Left kidney (tissue), 8 donors: ENCODE measurements at places on chromosomes 11 and 22. TPM values are rescaled to one million over a fixed set of nuclear protein-coding genes. Genes with fewer than 3 reads are reported as not detected.

DNA sequence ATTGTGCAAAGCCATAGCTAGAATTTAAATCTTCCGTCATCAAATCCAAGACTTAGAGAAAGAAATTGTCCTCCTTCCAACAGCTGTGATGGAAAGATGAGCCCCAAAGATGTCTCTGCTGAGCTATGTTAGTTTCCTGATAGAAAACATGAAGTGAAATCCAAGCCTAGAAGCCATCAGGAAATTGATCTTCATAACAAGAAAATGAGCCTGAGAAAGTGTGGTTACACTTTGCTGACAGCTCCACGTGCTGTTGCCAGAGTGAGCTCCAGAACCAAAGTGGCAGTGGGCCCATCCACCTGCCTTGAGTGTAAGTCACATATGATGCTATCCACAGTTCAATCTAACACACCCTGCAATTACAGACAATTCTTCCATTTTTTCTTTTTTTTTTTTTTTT, 58.0 kb upstream of the UBASH3B start:
- DNase-seq, result no peak

- no peak for DNase-seq
These were observed 740 bp downstream of the GLYATL1 start for GRCh38 chr11:58940028-58940427.

DNA sequence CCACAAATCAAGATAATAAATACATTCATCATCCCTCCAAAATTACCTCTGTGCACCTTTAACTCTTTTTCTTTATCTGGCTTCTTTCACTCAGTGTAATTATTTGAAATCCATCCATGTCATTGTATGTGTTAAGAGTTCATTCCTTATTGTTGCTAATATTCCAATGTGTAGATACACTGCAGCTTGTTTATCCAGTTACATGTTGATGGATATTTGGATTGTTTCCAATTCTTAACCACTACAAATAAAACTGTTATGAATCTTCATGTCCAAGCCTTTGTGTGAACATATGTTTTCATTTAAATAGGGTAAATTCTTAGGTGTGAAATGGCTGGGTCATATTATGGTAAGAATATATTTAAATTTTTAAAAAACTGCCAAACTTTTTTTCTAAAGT, 323.3 kb upstream of the NCAM1 start:
- DNase-seq, result no peak

GRCh38 chr11:65786786-65787636, at the start of gene OVOL1:
OVOL1 (plus strand) TSS chr11:65787063; CDS start chr11:65787374, 311 bp downstream.
- no peak for DNase-seq

INCENP gene
- polyA plus RNA-seq, result 51.0 TPM

MS4A4A gene
- 3.3 TPM for polyA plus RNA-seq

DNA sequence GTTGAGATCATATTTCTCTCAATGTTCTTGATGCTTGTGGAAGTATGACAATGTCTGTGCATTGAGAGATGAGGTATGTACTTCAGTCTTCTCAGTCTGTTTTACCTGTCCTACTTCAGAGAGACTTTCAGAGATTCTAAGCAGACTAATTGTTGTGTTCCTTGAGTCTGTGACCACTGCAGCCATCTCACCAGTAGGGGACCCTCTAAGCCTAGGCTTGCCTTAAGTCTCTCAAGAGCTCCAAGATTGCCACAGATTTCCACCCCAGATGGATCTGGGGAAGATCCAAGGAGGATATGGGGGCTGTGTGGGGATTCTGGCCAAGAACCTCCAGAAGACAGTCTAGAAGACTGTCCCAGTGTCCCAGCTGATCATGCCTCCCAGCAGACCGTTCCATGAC, 179.9 kb upstream of the PLET1 start:
- no peak for DNase-seq

DNA sequence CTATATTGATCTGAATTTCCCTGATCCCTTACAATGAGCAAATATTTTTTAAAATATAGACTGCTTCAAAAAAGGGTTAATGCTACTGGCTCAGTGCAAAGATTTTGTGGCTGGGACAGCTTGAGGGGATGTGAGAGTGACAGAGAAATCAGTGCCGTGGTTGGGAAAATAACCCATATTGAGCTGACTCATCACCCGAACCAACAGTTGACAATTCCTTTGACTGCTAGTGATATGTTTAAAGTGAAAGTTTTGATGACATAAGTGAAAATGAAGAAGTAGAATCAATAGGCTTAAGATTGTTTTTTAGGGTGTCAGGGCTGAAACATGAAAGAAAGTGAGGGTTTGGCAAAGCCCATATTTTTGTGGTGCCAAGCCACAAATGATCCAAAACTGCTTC, 257.1 kb upstream of the TENM4 start:
- no peak for DNase-seq

MAJIN gene
- 0.88 TPM for polyA plus RNA-seq

PGA5 gene
- polyA plus RNA-seq, result 0.37 TPM

SLC22A25 gene
- polyA plus RNA-seq, result not detected

DNA sequence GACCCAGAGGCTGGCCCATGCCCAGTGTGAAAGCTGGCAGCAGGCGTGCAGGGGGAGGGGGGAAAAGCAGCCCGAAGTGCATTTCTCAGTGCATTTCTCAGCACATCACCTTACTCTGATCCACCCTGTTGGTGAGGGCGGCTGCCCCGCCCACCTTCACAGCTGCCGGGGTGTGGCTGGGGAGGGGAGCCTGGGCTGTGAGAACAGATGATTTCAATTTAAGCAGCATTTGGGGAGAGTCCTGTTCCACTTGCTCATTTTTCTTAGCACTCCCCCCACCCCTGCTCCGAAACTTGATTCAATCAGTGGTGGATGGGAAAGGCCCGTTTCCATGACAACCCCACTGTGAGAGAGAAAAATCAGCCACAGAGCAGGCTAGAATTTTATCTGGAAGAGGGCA, 84.8 kb downstream of the SNX19 start:
- no peak for DNase-seq

DNA sequence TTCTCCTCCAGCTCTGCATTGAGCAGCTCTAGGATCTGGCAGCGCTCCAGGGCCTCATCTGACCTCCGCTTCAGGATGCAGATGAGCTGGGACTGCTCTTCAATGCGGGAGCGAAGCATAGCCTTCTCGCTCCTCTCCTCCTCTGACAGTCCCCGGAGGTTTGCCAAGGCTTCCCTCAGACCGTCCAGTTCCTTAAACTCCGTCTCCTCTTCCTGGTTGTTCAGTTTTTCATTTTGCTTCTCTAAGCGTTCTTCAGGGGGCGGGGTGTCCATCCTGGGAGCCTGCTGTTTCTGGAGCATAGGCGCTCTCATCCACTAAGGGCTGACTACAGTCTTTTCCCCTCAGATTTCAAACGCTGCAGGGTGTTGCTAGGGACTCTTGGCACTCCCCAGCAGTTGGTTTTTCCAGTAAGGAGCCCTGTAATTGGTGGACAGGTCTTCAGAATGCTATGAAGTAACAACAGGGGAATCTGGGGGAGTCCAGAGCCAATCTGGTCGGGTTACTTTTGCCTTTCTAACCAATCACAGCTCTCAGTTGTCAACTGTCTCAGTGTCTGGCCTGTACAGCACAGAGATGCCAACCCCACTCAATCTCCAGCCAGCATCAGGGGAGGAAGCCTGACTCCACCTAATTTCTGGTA, at the start of gene CCDC89:
CCDC89 (minus strand) TSS at position 376 of the 640 bp plus-strand sequence; CDS start at position 311, 65 bp downstream.
- peak; percentile 91 for DNase-seq
